Keratinocyte (primary cell): ENCODE measurements at places on chromosomes 12 and 14. TPM values are rescaled to one million over a fixed set of nuclear protein-coding genes. Genes with fewer than 3 reads are reported as not detected.

Gene NFE2
- polyA plus RNA-seq: 0.09 to 0.42 TPM (median 0.25 TPM) in 3 replicates

Gene CYP46A1
- 0.01 TPM in 2 of 3 replicates, not detected in the other for polyA plus RNA-seq

Gene SERPINA1
- polyA plus RNA-seq: 0.48 to 0.71 TPM (median 0.52 TPM) in 3 replicates

Gene KLC1
- polyA plus RNA-seq: 113 to 130 TPM (median 116 TPM) in 3 replicates

- H3K36me3 ChIP-seq: no peaks in the 10 kb centered on the region
- no peaks in the 10 kb centered on the region for H3K27me3 ChIP-seq
- peaks cover 19% of the 10 kb centered on the region for H3K4me1 ChIP-seq
- DNase-seq: no peak
- no peak overlapping the region for H3K4me3 ChIP-seq
- H3K27ac ChIP-seq: no peak overlapping the region
Measured at GRCh38 chr12:19550626-19551025, 111.3 kb downstream of the AEBP2 start.

GRCh38 chr12:9960590-9960989, 10.6 kb upstream of the CLEC12A start:
- no peak for DNase-seq
- H3K27me3 ChIP-seq: no peaks in the 10 kb centered on the region
- H3K27ac ChIP-seq: no peak overlapping the region
- H3K4me1 ChIP-seq: no peaks in the 10 kb centered on the region

GRCh38 chr14:21543521-21543960, 17.4 kb upstream of the SALL2 start:
- no peaks in the 10 kb centered on the region for H3K36me3 ChIP-seq
- peaks cover 3% of the 10 kb centered on the region for H3K27me3 ChIP-seq
- no peaks in the 10 kb centered on the region for H3K4me1 ChIP-seq
- no peak overlapping the region for H3K4me3 ChIP-seq
- DNase-seq: no peak
- no peak overlapping the region for H3K27ac ChIP-seq

- peaks cover 24% of the 10 kb centered on the region for H3K4me1 ChIP-seq
- no peak overlapping the region for H3K27ac ChIP-seq
- no peaks in the 10 kb centered on the region for H3K27me3 ChIP-seq
- no peaks in the 10 kb centered on the region for H3K36me3 ChIP-seq
- H3K4me3 ChIP-seq: no peak overlapping the region
Measured at GRCh38 chr14:65003394-65003793, 16.7 kb downstream of the FNTB start.

- DNase-seq: no peak
- no peaks in the 10 kb centered on the region for H3K36me3 ChIP-seq
- no peaks in the 10 kb centered on the region for H3K4me1 ChIP-seq
- H3K27ac ChIP-seq: no peak overlapping the region
- H3K27me3 ChIP-seq: no peaks in the 10 kb centered on the region
Measured at GRCh38 chr12:76820888-76821482, 57.1 kb downstream of the ZDHHC17 start.

DNA sequence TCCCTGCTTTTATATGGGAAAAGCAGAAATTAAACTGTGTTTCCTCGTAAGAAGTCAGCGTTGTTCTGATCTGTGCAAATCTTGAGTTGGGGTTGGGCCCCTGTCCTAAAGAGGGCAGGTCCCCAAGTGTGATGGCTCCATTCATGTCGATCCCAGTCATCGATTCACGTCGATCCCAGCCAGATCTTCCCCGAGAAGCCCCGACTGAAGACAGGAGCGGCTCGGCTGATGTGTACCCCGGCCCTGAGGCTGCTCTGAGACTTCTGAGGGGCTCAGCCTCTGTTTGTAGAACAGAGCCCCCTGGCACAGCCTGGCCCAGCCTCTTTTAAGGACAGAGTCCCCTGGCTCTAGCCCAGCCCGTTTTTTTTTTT, 9.3 kb downstream of the PGAM5 start:
- H3K4me1 ChIP-seq: no peaks in the 10 kb centered on the region
- no peak for DNase-seq
- H3K27me3 ChIP-seq: no peaks in the 10 kb centered on the region
- no peak overlapping the region for H3K27ac ChIP-seq

DNA sequence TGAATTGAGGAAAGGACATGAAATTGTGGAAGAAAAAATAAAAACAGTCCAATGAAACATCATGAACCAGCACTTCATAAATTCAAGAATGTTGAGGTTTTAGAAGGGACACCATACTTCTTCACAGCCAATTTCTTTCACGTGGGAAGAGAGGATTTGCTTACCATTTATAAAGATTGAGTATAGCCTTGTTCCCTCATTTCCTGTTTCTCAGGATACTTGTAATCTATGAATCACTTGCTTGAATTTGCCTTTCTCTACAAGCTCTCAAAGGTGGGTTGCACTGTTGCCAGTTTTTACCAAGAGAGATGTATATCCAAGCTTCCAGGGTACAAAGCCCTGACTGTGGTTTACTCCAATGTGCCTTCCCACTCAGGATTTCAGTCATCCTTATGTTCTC, 116.1 kb downstream of the DUSP6 start:
- no peaks in the 10 kb centered on the region for H3K27me3 ChIP-seq
- H3K4me3 ChIP-seq: no peak overlapping the region
- DNase-seq: no peak
- H3K36me3 ChIP-seq: no peaks in the 10 kb centered on the region
- H3K27ac ChIP-seq: peak overlapping the region; percentile 42
